Stimulated activated CD8-positive, alpha-beta memory T cell treated with anti-CD3 and anti-CD28 coated beads, Interleukin-15, amount 100 ng/mL, for 24 hours (primary cell): ENCODE measurements at places on chromosomes 4 and X.

DNA sequence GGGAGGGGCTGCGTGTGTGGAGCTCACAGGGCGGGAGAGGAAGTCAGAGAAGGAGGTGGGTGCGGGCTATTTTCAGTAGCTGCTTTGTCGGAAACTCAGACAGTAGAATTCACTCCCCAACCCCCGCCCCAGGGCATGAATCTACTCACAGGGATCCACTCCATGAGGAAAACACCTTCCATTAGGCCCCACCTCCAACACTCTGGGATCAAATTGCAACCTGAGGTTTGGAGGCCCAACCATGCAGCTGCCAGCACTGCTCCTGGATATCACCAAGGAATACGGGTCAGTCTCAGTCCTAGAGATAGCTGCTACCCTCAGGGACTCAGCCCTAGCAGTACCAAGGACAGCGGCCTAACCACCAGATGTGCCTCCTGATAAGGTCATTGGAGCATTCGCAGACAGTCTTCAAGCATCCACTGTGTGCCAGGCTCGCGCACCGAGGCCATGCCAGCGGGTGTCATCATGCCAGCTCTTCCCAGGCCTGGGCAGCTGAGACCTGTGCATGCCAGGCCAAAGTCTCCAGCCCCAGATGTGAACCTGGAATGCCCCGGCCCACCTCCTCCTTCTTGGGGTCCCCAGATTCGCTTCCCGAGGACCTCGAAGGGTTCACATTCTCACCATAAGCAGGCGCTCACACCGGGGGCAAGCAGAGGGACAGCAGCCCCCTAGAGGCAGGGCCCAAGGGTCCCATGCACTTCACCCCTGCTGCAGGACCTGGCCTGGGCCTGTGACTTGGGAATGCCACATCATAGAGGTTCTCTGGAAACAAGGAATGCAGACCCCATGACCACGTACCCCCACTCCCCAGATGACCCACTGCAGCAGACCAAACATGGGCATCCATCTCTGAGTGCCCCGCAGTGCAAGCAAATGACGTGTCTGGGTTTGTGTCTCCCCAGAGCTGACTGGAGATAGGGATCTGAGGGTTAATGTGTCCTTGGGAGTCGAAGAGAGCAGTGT, 102.3 kb downstream of the ADRA2C start:
- no peak for DNase-seq

DNA sequence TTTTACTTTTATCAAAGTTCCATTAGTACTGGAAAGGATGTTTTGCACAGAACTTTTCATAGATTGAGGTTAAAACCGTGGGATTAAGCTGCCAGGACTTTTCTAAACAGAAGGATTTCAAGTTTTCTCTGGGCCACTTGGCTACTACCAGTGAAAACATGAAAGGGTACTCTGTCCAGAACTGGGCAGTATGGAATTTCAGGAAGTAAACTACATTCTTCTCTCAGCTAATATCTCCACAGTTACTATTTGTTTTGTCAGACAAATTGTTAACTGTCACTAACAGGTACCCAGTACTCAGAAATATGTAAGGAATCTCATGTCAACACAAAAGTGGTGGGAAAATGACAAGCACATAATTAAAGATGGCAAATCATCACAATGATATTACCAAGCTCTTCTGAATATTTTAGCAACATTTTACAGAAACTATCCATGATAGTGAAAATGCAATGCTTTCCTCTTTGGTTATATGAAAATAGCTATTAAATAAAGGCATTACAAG, 454.4 kb downstream of the C4orf33 start:
- no peak for DNase-seq

GRCh38 chrX:136909706-136910564, 29.4 kb upstream of the RBMX start:
- no peak for DNase-seq

- DNase-seq, result no peak
These were observed 281.3 kb downstream of the C4orf33 start for GRCh38 chr4:129377131-129377845.

- DNase-seq, result no peak
These were observed 27.7 kb upstream of the RPL34 start for GRCh38 chr4:108592674-108592986.

DNA sequence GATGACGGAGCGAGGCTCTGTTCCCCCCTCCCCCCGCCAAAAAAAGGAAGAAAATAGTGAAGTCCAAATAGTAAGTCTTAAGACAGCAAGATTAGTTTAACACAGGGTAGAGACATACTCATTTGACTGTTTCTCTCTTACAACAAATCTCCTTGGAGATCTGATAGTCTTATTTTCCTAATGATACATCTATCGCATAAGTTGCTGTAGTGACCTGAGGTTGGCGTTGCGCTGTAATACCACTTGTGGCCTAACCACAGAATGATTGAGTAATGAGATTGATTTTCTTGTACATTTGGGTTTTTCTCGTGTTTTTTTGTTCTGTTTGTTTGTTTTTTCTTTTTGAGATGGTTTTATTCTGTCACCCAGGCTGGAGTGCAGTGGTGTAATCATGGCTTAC, 27.2 kb downstream of the OCIAD1 start:
- no peak for DNase-seq

DNA sequence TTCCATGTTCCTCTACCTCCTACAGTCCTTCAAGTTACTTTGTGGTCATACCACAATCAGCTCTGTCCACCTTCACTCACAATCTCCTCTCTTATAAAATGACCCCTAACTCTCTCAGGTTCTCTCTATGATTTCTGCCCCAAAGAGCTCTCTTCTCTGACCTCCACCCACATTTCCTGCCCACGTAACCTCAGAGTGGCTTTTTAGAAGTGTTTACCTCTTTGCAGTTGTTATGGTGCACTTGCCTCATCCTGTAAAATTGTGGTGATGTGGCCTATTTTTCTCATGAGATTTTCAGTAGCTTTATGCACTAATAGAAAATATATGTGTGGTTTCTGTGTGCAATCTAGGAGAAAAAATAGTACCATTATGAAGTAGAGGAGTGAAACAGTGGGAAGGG, 215.8 kb downstream of the PACRGL start:
- DNase-seq, result no peak

GRCh38 chr4:80138551-80139538, 58.5 kb upstream of the PRDM8 start:
- no peak for DNase-seq

GRCh38 chr4:6444582-6444981, 27.8 kb downstream of the PPP2R2C start:
- DNase-seq, result no peak

DNA sequence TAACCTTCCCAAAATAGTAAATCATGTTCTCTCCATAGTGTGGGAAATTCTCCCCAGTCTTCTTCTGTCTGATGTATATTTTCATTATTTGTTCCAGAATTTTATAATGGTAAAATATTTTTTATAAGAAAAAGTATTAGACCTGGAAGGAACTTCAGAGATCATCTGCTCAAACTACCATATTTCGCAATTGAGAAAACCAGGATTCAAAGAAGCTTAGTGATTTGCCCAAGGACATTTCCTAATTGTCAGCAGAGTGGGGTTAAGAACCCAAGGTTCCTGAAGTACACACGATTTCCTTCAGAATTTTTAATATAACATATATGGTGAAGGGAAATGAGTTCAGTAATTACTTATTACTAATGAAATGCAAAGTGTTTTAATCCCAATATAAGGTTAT, 24.1 kb downstream of the OCIAD1 start:
- no peak for DNase-seq

GRCh38 chr4:148065075-148065474, 333.2 kb downstream of the ARHGAP10 start:
- no peak for DNase-seq

- no peak for DNase-seq
These were observed 7.6 kb downstream of the PLAC1 start for GRCh38 chrX:134650701-134651100.

- no peak for DNase-seq
These were observed at the start of gene NHS for GRCh38 chrX:17374619-17375366. NHS (plus strand) TSS chrX:17375200; CDS start chrX:17375758, 558 bp downstream.

DNA sequence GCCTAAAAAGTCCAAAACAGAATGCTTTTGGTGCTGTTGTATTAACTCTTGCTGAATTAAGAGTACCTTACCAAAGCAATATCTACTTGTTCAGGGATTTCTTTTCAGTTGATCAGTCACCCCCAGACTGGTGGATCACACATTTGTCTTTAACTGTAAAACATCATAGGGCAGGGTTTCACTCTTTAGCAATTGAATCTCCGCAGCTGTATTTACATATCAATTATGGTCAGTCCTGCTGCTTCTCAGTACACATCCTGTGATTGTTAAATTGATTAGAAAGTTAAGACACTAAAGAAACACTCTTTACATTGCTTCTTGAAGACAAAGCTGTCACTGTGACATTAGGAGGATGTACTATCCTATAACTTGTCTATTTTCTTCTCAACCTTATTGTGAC, 277.1 kb upstream of the ADGRL3 start:
- DNase-seq, result no peak

DNA sequence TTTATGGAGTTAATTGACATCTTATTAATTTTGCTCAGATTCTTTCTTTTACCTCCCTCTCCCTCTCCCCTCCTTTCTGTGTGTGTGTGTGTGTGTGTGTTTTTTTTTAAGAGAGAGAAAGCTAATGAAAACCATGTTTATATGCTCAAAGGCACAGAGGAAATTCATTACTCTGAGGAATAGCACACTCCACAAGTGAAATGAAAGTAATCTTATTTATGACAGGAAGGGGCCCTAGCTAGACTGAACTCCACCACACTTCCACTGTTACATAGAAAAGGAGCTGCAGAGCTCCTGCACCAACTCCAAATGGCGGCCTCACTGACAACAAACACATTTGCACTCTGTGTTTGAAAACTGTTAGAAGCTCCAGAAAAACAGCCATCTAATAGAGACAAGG, 150.6 kb downstream of the RASL11B start:
- DNase-seq, result no peak

DNA sequence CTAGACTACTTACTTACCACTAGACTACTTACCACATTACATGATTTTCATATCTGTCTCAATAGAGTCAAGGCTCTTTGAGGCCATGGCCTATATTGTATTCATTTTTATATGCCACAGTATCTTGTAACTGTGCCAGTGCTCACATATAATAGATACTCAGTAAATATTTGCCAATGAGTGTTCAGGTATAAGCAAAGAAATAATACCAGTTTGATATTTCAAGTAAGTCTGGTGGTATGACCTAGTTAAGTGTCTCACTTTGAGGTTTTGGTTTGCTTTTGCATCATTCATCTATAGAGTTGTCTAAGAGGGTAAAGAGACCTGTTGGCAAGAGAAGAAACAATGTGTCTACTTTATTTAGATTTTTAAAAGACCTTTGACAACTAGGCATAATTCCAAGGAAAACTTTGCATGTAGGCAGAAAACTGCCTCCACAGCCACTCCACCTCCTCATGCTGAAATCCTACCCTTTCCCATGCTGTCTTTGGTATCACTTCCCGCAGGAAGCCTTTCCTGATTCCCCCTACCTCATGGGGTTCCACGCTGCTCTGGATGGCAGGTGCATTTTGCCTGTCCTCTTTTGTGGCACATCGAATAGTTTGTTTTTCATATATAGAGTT, 91.3 kb upstream of the KLHL13 start:
- no peak for DNase-seq

DNA sequence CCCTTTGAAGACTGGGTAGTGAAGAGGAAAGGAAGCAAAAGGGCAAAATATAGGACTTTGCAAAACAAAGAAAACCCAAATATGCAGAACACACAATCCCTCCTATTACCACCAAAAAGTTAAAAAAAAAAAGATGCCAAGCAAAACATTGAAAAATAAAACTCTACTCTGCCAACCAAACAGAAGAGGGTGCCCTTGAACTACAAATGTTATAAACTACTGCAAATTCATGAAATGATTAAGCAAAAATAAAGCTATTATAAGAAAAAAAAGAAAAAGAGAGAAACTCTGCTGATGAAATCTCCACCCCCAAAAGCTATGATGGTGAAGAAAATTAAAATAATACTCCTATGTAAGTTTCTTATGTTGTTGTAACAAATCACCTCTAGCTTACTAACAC, 168.5 kb upstream of the STK26 start:
- DNase-seq, result no peak

DNA sequence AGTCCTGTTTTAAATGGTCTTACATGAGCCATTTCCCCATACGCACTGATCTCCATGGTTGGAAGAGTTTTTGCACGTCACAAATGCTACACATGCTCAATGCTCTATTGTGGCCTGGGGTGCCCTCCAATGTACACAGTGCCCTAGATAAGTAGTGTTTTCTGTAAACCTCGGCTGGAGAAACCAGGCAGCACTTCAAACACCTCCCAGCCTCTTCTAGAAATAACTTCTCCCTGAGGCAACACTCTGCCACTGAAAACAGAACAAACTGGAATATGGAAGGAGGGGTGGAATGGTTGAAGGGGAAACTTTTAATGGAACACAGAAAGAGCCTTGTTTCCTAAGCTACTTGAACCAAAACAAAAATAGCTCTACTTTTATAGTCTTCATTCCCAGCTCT, 123.9 kb upstream of the CBR4 start:
- DNase-seq, result no peak

DNA sequence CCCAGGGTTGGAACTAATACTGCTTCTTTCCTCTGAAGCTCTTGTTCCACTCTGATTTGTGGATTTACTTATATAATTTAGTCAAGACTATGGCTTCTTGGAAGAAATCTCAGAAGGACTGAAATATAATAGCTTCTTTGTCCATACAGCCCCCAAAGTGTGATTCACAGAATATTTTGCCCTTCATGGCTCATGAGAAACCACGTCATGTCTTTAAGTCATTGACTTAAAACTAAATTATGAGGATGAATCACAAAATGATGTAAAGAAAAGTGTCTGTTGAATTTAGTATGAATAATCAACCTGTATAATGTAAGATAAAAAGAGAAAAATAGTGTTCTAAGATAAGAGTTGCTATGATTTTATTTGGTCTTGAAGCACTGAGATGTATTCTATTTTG, 43.3 kb upstream of the AGA start:
- DNase-seq, result no peak

- DNase-seq, result no peak
These were observed 331.0 kb upstream of the PITX2 start for GRCh38 chr4:110953898-110954297.

DNA sequence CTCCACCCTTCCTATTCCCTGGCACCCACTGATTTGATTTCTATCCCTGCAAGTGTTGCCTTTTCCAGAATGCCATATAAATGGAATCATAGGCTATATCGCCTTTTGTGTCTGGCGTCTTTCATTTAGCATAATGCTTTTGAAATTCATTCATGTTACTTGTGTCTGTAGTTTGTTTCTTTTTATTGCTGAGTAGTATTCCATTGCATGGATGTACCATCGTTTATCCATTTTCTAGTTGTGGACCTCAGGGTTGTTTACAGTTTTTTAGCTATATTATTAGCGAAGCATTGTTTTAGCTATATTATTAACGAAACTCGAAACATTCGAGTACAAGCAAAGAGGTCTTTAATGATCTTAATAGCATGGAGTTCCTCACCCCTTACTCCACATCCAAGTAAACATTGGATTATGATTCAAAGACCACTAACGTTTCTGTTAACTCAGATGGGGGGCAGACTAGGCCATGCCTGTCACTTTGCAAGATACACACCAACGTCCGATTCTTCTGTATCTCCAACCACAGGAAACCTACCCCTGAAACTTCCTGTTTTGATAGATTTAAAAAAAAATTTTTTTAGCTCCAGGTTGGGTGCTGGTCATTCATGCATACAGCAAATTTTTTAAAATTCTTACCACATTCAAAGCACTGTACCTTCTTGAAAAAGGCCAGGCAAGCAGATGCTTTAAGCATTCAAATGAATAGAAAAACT, 1.1 kb downstream of the DCK start:
- no peak for DNase-seq
